ENCODE measurements at places on chromosomes 7 and 10.

DNA sequence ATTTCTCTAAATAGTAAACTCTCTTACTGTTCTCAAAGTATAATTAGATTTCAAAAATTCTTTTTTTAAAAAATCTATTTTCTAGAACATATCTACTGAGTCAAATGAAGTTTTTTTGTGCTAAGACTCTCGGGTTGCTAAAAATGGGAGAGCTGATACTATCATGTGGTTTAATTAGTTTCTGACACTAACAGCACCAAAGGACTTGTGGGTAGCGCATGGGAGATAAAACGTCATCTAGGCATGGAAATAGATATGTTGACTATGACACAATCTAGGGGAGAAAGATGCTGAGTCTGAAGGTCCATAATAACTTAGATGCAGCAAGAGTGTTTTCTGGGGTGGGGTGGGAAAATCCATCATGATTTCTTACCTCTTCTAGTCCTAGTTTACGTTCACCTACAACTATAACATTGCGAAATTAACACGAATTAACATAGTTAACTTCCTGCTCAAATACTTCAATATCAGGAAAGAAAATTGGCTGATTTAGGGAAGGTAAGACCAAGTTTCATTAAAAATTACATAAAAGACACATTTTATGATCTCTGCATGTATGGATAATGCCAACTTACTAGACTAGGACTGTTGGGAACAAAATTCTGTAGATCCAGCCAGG, 14.3 kb upstream of the ARMC3 start:
- DNase-seq: no peak

- no peak for DNase-seq
Observed at GRCh38 chr10:85604136-85604725, 762.4 kb downstream of the GRID1 start.

DNA sequence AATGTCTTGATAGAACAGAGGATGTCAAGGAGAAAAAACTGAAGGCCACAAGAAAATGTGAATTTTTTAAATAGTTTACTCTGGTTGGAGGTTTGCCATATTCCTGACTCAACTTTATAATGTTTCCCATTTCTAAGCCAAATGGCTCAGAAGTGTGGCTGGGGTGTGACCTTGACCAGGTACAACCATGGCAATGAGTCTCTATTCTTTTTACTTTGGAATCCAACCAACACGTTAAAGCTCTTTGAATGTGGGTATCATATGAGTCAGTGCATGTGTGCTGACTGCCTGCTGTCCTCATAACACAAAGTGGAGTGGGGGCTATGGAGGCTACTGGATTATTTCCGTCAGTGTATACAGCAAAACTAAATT, 33.5 kb upstream of the DLD start:
- no peak for DNase-seq

DNA sequence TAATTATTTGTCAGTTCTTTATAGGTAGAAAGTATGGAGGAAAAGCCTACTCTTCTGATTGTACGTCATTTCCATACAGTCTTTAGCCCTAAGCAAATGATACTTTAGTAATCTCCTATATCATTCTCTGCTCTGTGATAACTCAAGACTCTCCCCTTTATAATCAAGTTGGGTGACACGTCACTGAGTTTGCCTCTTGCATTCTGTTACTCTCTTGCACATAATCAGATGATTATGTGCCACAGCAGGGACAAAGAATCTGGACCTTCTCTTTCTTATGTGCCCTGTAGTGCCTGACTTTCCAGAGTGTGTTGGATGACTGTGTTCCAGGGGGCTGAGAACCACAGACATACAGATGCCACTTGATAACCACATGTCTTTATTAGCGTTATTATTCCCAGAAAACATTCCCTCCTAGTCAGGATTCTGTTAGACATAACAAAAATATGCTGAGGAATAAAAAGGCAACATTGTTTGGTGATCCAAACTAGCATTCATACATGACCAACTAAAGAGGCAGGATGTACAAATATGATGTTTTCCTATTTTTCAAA, 116.4 kb upstream of the HGF start:
- DNase-seq: no peak

- no peak for DNase-seq
Observed at GRCh38 chr7:93407239-93407638, 167.3 kb downstream of the CALCR start.

DNA sequence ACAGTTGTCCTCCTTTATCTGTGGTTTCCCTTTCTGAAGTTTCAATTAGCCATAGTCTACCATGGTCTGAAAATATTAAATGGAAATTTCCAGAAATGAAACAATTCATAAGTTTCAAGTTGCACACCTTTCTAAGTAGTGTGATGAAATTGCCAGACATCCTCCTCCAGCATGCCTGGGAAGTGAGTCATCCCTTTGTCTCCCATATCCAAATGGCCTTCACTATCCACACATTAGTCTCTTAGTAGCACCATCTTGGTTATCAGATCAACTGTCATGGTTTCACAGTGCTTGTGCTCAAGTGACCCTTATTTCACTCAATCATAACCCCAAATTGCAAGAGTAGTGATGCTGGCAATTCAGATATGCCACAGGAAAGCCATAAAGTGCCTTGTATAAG, 83.4 kb upstream of the PPP1R9A start:
- no peak for DNase-seq

- no peak for DNase-seq
Observed at GRCh38 chr10:9735731-9736130, 1281.9 kb upstream of the CELF2 start.

DNA sequence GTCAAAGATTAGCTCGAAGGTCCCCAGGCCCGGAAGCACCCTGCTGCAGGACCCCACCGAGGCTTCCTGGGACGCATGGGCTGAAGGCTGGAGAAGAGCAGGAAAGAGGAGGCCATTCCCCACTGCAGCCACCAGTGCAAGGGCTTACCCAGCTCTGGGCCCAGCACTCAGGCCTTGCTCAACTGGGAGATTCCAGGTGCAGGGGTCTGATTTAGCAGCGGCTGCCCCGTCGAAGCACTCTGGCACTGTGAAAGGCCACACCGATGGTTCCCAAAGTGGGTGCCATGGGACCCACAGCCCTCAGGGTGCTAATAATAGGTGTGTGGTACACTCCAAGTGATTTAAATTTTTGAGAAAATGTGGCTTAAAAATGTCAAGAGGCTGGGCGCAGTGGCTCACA, 130.9 kb downstream of the OAT start:
- DNase-seq: no peak

All from CD8-positive, alpha-beta memory T cell (primary cell).